Ecto neural progenitor cell (in vitro differentiated cells): ENCODE measurements at places on chromosomes 3 and 15.

DNA sequence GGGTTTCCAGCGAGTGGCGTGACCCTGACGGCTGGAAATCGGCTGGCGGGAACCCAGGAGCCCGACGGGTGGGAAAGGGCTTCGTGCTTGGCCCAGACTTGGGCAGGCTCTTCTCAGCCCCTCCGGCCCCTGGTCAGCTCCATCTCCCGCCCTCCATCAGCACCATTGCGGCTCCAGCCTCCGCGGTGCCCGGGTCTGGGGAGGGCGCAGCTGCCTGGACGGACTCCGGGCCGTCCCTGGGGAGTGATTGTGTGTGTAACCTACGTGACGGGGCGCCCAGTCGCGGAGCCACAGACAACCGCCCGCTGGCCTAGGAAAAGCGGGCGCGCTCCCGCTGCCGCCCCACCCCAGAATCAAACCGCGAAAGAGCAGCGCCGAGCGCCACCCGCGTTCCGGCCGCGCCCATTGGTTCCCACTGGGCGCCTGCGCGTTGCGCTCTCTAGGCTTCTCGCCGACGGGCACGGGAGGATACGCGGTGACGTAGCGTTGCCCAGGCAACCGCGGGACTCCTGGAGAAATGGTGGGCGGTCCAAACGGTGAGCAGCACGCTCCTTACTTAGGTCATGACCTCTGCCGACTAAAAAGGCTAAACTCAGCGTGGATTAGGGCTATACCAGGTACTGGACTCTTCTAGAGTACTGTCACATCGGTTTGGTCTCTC is at the start of gene CFAP20DC:
Gene CFAP20DC (minus strand): TSS at position 355 of the 661 bp plus-strand sequence. CDS start 394 bp downstream, outside the sequence.
- peak; percentile 96 for DNase-seq

DNA sequence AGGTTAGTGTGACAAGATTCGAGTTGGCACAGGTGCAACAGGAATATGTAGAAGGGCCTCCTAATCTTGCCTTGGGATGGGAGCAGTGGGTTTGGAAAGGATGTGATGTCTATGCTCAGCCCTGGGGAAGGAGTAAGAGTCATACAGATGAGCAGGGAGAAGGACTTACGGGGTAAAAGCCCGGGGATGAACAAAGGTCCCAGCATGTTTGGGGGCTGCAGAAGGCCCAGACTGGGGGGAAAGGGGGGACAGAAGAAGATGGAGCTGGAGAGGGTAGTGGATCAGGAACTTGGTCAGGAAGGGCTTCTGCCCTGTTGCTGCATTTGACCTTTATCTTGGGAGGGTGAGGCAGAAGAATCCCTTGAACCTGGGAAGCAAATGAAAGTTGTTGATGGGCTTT is 240.1 kb upstream of the ST8SIA2 start:
- no peak for DNase-seq

DNA sequence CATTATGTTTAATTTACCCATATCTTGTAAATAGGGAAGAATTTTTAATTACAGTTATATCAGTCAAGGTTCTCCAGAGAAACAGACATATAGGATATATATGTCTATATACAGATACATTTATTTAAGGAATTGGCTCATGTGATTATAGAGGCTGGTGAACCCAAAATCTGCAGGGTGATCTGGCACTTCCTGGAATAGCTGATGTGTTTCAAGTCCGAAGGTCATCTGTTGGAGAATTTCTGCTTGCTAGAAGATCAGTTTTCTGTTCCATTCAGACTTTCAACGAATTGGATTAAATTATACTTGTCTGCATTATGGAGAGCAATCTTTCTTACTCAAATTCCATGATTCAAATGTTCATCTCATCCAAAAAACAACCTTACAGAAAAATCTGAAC is 694.6 kb upstream of the DPPA4 start:
- DNase-seq: no peak

GRCh38 chr3:115922681-115923347 is 299.5 kb downstream of the GAP43 start:
- DNase-seq: peak; percentile 52

DNA sequence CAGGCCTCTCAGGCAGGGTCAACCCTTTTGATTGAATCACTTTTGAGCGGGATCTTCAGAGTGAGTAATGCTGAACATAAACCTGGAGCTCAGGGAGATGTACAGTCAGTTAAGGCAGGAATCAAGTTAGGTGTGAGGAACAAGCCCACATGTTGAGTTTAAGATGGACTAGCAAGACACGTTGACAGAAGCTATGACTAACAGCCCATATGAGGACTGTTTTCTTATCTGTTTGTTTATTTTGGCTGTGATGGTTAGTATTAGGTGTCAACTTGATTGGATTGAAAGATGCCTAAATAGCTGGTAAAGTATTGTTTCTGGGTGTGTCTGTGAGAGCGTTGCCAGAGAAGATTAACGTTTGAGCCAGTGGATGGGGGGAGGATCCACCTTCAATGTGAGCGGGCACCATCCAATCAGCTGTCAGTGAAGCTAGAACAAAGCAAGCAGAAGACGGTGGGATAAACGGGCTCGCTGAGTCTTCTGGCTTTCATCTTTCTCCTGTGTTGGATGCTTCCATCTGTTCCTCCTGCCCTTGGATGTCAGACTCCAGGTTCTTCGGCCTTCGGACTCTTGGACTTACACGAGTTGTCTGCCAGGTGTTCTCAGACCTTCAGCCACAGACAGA is 232.3 kb upstream of the STAC start:
- DNase-seq: no peak

DNA sequence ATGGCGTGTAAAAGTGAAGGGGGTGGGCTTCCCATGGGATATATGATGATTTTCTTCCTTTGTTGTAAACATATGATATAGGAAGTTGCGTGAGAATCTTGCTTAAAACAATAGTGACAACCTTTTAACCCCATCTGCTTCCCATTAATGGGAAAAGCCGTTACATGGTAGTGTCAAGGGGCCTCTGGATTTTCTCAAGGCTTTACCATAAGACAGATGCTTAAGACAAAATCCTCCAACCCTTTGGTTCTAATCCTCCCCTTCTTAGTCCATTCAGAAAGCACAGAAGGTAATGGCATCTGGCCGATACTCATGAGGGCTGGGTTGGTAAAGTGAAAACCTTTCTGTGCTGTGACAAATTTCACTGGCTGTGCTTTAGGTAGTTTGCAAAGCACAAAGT is 25.0 kb downstream of the DPH3 start:
- no peak for DNase-seq

DNA sequence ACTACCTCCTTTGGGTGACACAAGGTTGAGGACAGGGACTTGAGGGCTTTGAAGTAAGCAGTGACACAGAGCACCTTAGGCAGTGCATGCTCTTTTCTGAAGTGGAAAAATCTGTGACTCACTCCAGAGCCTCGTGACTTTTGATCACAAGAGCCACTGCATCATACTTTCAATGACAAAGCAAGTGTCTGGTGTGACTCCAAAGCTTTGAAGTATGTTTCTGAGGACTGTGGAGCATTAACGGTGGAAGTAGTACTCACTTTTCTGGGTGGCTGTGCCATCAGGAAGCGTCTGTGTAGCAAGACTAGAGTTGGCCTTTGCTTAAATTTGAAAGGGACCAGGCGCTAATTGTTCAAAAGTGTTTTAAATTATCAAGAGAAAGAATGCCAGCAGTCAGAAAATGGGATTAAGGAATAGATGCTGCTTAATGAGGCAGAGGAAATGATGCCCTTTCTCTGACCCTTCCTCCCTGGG is 210.7 kb upstream of the TRIM42 start:
- no peak for DNase-seq

GRCh38 chr15:42507514-42507913 is 12.1 kb downstream of the SNAP23 start:
- DNase-seq: no peak

DNA sequence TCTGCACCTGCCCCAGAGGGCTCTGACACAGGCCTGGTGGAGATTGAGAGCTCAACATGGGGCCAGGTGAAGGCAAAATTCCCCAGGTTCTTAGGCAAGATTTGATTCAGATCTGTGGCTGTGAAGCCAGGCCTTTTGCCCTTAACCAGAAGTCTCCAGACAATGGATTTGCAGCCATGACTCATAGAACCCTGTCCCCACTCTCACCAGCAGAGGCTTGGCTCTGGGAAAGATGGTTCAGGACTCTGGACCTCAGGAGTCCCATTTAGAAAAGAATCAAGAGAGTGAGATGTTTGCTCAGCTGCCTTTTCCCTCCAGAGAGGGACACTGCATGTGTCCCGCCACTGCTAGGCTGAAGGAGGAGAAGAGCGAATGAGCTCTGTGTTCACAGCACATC is 361.4 kb upstream of the ICE2 start:
- DNase-seq: no peak

DNA sequence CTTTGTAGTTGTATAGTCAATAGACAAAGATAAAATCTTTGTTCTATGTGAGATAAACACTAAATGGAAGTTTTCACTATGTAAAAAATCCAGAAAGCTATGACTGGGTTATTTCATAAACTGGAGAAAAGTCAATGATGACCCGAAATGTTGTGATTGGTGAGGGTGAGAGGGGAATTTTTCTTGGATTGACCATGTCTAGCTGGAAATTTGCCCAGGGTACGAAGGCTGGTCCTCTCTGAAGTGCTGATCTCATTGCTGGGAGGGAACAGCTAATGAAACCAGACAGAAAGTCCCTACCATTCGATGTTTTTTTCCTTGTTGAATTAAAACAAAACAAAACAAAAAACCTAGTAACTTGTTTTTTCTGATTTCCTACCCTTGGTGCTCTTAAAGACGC is 14.3 kb downstream of the TPRG1 start:
- no peak for DNase-seq

- DNase-seq: no peak
Measured at GRCh38 chr15:52095597-52096262, 16.8 kb downstream of the BCL2L10 start.

GRCh38 chr3:14273901-14274611 is 95.4 kb downstream of the LSM3 start:
- DNase-seq: no peak

GRCh38 chr3:185057829-185058228 is 95.0 kb downstream of the C3orf70 start:
- no peak for DNase-seq

- DNase-seq: no peak
Measured at GRCh38 chr15:43913026-43913780, 86.4 kb downstream of the WDR76 start.

DNA sequence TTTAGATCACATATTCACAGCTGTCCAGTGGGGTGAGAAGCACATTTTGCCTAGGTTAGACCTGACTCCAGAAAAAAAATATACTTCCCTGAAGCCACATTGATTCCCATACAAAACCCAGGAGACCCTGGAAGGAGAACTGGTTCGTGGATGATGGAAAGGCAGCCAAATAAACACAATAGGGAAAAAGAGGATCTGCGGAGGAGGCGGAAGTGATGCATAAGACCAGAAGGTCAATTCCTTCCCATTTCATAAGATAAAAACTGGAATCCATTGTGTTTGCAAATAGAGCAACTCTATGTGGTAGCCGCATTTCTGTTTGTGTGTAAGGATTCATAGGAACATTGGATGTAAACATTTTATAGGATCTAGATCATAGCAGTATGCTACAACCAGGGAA is 781.9 kb upstream of the GRM7 start:
- no peak for DNase-seq

GRCh38 chr3:135929670-135930069 is 35.9 kb upstream of the PPP2R3A start:
- DNase-seq: no peak

GRCh38 chr15:35210370-35210769 is 125.3 kb upstream of the NANOGP8 start:
- no peak for DNase-seq

GRCh38 chr15:85749261-85750151 is 45.2 kb downstream of the KLHL25 start:
- DNase-seq: peak; percentile 46

- DNase-seq: no peak
Measured at GRCh38 chr15:45307230-45307924, 55.3 kb downstream of the SLC28A2 start.

GRCh38 chr15:75089456-75090387 is 66.3 kb downstream of the PPCDC start:
- no peak for DNase-seq

GRCh38 chr15:69996321-69997160 is 101.2 kb downstream of the TLE3 start:
- no peak for DNase-seq

GRCh38 chr15:85036716-85037115 is 55.1 kb downstream of the PDE8A start:
- DNase-seq: no peak

DNA sequence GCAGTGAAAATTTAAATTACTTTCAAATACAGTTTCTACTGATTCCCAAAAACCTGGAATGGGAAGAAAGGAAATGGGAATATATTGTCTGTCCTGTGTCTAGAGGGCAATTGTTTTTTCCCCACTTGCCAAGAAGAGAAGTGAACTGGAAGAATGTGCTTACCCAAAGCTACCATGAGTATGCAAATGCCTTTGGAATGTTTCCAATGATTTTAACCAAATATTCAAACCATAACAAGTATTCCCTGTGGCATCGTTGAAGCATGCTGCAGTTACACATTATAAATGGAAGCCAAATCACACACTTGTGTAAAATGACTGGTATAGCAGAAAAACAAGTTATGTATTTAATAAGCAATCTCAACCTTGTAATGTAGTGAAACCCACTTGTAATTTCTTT is 368.2 kb downstream of the GBE1 start:
- no peak for DNase-seq

GRCh38 chr3:123640740-123641462 is 56.0 kb upstream of the HACD2 start:
- DNase-seq: no peak

DNA sequence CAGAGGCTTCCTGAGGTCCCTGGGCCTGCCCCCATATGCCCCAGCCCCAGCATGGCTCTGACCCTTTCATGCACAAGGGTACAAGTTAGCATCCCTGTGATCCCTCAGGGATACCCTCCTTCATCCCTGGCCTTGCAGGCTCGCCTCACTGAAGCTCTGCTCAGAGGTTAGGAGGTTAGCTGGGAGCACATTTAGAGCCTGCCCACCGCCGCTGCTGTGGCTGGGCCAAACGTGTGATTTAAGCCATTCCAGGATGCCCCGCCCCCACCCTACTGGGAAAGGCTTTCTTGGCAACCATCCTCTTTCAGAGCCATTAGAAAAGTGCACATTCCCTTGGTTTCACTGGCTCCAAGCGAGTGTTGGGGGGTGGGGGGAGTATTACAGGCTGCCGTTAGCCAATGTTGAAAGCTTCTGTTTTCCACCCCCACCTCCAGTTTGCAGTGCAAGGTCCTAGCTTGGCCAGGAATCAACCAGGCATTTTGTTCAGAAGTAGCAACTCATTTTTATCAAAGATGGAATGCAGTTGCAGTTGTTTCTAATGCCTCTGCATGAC is 6.3 kb upstream of the HES1 start:
- peak; percentile 86 for DNase-seq

- no peak for DNase-seq
Measured at GRCh38 chr3:81249540-81250029, 511.9 kb downstream of the GBE1 start.

DNA sequence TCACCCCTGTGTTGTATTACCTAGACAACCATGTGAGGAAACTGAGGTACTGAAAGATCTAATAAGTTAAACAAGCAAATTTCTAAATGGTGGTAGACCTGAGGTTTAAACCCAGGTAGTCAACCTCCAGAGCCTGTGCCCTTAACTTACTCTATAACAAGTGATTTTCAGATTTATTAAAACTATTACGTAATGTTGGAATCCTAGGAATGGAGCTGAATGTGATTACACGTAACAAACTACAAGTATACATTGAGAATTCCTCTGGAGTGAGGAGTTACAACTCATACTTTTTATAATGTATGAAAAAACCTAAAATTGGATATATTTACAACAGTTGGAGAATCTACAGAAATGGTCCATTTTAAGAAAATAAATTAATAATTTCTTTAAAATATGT is 18.0 kb downstream of the FAM98B start:
- DNase-seq: no peak
